ENCODE measurements at places on chromosomes 4 and X.

DNA sequence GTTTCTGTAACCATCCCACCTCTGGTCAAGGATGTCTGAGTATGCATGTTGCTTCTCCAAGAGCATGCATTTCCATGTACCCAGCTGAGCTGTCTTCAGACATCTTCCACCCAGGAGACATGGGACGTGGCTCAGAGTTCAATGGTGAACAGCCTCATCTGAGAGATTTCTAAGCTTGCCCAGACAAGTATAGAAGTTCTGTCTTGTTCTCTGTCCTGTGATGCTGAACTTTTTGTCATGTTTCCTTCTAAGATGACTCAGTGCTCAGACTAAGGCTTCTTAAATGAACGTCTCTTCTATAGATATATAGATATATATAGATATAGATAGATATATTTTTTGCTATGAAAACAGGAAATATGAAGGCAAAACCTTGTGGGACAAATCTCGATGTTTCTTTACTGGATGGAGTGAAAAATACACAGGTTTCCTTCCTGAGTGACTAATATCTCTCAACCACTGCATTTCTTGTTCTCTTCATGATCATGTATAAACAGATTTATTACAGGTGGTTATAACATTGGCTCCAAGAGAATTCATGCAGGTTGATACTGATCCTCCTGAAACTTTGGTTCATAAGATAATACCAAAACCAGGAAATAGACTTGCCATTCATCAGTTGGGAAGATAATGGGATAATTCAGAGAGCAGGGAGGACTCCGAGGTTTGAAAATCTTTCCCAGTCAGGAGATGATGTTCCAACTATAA is 168.2 kb downstream of the ZNF518B start:
- DNase-seq: no peak

- DNase-seq: no peak
Observed at GRCh38 chr4:74005528-74005927, 7.1 kb upstream of the CXCL5 start.

GRCh38 chr4:25970226-25970675 is 56.2 kb downstream of the SMIM20 start:
- DNase-seq: peak; percentile 5

DNA sequence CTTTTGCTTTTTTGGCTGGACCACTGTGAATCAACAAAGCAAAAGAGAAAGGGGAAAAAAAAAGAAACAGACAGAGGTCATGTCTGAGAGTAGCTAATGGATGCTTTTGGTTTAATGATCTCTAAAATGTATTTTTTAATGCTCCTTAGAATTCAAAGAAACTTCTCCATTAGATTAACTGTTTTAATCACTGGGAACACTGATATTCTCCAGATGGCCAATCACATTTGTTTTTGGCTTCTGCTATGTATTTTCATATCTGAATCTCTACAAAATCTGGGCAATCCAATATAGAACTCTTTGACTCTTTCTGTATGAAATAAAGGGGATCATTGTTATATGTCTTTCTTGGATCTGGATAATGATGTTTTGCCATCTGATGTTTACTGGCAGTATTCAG is 278.2 kb downstream of the ADGRL3 start:
- no peak for DNase-seq

GRCh38 chr4:83174844-83175414 is 60.4 kb upstream of the PLAC8 start:
- DNase-seq: no peak

- peak; percentile 58 for DNase-seq
Observed at GRCh38 chr4:105520819-105521790, 31.3 kb upstream of the ARHGEF38 start.

GRCh38 chrX:107054978-107055377 is 55.0 kb upstream of the MORC4 start:
- no peak for DNase-seq

DNA sequence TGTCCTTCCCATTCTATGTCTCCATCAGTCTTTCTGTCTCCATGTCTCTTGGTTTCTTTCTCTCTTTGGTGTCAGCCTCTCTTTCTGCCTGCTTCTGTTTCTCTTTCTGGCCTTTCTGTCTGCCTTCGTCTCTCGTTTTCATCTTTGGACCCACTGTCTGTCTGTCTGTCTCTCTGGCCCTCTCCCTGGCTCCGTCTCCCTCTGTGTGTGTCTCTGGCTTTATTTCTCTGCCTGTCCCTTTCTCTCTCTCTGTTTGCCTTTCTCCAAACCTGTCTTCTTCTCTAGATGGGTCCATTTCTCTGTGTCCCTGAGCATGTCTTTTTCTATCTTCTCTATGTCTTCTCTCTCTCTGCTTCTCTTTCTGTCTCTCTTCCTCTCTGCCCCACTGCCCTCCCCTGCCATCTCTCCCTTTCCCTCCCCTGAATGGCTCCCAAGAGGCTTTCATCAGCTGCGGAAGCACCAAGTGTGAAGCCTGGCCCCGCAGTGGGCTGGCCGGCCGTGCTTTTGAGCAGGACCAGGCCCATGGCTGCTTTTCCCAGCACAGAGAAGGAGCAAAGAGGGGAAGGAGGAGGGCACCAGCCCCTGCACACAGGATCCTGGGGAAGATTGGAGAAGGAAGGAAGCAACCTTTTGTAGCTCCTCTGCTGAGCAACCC is 57.4 kb downstream of the PJA1 start:
- no peak for DNase-seq

- DNase-seq: no peak
Observed at GRCh38 chr4:52701207-52701606, 42.1 kb upstream of the USP46 start.

DNA sequence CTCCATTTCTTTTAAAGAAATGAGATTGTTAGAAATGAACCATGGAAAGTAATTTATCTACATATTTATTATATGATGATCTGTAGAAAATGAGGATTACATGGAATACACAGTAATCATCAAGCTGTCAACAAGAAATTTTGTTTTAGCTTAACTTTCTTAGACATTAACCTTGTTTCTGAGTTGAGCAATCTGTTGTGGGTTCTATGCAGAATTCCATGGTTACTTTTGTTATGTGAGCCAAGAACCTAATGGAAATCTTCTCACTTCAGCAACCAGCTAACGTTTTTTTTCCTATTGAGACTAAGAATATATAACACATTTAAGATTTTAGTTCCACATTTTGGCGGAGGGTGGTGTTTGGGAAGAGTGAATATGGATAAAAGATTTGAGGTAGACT is 136.1 kb upstream of the SLC4A4 start:
- no peak for DNase-seq

Measured in NCI-H1092 treated with DMSO at 0.1 percent for 48 hours (cell line).